ENCODE measurements at places on chromosomes 7 and 10.

- no peak for DNase-seq
These were observed 116.8 kb downstream of the MAD1L1 start for GRCh38 chr7:2115760-2116447.

DNA sequence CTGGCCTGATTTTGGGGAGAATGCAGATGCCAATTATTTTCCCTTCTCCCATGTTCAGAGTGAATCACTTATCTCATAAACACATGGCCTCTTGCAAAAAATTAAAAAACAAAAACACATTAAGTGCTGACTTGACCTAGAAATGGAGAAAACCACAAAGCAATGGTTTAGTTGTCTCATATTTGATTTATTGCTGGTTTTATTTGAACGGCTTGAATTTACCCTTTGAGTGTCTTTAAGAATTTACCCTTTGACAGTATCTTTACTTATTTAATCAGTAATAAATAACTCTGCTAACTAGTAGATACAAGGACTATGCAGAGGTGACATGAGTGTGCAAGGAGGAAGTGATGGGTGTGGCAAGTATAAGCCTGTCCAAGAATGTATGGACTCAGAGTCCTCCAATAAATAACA is 68.1 kb upstream of the GSDME start:
- no peak for DNase-seq

- no peak for DNase-seq
These were observed 299.6 kb upstream of the NFE2L3 start for GRCh38 chr7:25852211-25852938.

DNA sequence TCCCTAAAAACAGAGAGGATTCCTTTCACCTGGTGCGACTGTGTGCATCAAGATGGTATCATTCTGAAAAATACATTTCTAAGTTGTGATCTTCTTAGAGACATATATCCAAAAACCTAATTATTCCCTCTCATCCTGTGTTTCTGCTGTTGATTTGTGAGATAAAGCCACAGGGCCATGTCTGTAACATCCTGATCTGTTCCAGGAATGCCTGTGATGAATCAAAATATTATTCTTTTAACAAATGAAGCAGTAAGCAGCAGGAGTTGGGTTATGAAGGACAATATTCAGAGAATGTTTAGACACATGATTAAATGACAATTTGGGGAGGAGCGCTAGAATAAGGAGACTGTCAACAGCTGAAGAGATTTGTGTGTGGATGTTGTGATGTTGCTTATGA is 731.4 kb downstream of the KCNMA1 start:
- no peak for DNase-seq

- DNase-seq: peak; percentile 72
These were observed 204.7 kb downstream of the EBF3 start for GRCh38 chr10:129759214-129760002.

- DNase-seq: no peak
These were observed 716.2 kb upstream of the PHF14 start for GRCh38 chr7:10257438-10257837.

DNA sequence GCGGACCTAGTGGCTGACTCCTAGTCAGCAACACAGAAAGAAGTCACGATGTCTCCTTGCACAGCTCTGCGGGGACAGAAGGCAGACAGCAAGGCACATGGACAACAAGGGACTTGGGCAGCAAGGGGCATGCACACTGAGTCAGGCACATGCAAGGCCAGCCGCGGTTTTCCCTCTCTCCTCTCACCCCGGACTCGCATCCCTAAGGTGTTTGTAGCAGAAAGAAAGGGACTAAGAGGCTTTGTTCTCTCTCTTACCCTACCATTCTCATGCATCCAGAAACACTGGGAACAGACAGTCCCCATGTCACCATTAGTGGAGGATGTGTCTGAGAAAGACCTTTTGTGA is 193.3 kb upstream of the PHF14 start:
- DNase-seq: no peak

- DNase-seq: peak; percentile 92
These were observed at the start of gene SEMA3A for GRCh38 chr7:84194484-84195271. SEMA3A (minus strand) TSS chr7:84194789; CDS start chr7:84194586, 203 bp downstream.

DNA sequence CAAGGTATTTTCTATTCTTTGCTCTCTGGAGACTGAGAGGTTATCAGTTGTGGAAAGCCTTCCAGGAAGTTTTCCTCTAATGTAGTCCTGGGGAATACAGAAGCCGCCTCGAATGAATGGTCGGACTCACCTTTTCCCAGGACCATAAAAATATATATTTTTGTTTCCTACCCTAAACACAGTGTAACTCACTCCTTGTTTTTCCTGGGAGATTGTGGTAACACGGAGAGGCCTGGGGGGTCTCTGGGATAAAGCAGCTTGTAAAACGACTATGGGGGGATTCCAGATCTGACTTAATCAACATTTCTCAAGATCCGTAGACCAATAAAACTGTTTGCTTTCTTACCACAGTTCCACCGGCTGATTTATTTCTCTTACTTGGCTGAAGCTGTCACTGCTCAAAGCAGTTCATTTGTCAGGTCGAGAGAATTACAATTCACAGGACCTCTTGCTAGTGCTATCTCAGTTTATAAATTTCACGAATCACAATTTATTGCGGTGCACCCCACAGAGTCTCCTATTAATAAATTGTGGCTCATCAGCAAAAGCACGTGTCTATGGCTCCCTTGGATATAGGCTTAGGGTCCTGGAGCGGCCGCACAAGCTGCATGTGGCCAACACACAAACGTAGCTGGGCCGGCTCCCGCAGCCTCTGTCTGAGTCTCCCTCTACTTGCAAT is 176.3 kb upstream of the BMPER start:
- no peak for DNase-seq

DNA sequence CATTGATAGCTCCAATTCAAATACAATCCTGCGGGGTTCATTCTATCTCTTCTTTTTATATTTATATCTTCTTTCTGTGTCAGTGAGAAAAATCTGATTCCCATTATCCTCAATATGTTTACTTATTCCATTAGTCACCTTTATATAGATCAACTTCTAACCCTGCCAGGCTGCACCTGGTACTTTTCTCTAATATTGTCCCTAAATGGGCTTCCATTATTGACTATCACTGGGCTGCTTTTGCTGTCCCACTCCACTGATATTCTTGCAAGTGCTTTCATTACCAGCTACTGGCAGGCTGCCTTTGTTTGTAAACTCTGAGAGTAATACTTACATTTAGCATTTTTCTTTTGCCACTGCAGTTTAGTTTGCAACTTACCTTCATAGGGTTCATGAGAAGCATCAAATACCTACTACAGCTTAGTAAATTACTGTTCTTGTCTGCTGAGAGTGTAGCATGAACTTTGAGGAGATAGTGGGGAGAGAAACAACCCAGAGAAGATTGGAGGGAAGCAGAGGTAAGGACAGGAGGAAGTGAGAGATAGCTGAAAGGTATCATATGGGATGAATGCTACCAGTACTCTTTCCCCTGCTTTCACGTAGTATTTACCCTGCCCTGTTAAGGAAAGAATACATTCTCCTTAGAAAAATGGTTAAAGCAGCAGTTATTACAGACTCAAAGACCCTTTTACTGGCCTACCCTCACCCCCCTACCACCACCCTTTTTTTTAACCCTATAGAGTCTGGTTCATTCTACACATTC is 119.1 kb downstream of the PHTF2 start:
- no peak for DNase-seq

DNA sequence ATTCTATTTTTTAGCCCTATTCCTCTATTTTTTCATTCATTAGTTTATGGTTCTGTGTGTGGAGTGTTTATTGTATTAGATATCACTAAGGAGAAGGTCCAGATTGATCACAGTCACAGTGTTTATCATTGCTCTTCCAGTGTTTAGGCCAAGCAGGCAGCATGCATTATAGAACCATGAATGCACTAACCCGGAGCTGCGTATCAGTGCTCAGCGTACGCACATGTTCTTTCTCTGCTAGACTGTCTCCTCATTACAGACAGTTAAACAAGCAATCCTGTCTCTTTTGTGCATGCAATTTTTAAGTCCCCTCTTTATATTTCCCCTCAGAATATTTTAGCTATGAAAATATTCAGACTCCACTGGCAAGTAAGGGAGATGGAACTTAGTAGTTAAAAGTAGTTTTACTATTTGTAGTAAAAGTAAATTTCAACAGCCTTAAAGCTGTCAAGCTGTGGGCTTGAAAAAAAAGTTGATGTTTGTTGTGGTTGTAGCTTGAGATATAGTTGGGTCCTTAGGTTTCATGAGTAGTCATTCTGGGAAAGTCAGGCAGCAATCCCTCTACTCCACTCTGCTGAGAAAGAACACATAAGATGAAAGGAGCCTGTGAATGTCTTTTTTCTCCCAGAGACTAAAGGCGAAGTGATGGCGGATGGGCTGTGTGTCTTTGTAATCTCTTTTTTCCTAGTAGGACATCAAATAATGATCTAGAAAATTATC is 260.4 kb downstream of the CDK14 start:
- DNase-seq: no peak

DNA sequence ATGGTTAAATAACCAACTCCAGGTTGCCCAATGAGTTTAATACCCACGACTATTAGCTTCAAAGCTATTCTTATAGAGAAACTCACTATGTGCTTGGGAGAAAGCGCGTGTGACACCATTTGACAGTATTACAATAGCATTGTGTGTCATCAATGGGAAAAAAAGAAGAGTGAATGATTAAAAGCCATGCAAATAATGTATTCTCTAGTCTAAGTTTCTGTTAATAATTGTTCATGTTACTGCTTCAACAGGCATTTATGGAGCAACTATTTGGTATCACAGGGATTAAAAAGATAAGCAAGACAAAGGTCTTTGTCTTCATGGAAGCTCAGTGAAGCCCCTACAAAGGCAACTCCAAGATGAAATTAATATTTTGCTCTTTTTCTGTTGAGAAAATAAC is 47.2 kb downstream of the CAV1 start:
- DNase-seq: no peak

GRCh38 chr10:60282771-60283353 is 106.8 kb downstream of the ANK3 start:
- DNase-seq: no peak

- DNase-seq: no peak
These were observed 16.7 kb downstream of the SLIT1 start for GRCh38 chr10:97169063-97169462.

DNA sequence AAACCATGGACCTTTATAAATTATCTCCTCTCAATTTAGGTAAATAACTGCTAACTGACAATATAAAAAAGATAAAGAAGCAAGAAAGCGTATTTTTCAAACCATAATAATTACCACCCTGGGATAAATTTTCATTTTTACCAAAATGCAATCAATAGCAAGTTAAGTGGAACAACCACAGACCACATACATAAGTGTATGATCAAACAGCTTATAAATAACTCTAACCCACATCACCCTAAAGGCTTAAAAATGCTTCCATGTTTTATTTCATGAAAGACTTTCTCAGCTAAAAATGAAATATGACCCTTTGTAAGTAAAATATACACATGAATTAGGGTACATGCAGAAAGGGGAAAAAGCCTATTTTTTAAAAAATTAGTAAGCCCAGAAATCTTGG is 156.5 kb downstream of the SGMS1 start:
- DNase-seq: no peak

- DNase-seq: no peak
These were observed 30.9 kb downstream of the COL1A2 start for GRCh38 chr7:94425546-94425945.

Data from NCI-H2171 treated with DMSO at 0.1 percent for 48 hours (cell line).